AG04450 (cell line): ENCODE measurements at places on chromosomes 4 and X.

- DNase-seq = no peak
Measured at GRCh38 chr4:7680731-7681130, 246.0 kb upstream of the PSAPL1 start.

- DNase-seq = no peak
Measured at GRCh38 chr4:42148425-42148824, 4.0 kb downstream of the BEND4 start.

DNA sequence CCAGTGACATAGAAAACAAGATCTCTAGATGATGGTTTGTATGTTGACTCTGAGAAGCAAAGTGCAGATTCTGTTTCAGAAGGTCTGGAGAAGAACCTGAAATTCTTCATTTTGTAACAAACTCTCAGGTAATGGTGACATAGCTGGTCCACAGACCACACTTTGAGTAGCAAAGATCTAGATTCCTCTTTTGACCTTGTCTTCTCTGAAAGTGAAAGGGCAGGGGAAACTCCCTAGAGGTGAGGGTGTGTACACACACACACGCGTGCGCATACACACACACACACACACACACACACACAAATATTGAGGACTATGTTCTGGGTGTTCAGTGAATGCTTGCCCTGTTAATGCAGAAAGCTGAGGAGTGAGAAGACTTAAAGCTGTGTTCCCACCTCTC lies 110.1 kb downstream of the NHSL2 start:
- no peak for DNase-seq

DNA sequence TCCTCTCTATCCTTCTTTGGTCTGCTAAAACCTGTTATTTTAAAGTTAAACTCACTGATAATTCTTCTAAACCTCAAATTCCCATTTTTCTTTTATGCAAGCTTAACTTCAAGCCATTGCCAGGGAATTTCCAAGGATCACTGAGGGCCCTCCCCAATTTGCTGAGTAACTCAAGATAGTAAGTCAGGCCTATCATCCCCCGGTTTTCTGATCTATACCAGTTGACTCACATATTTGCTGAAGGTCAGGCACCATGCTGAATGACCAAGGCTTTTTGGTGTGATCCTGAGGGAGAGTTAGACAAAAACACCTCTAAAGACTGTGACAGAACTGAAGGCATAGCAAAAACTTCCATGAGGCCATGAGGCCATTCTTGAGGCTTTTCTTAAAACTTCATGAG lies 1301.9 kb downstream of the PCDH7 start:
- DNase-seq = no peak

GRCh38 chrX:110284159-110284558 lies 33.7 kb downstream of the AMMECR1 start:
- peak; percentile 45 for DNase-seq

DNA sequence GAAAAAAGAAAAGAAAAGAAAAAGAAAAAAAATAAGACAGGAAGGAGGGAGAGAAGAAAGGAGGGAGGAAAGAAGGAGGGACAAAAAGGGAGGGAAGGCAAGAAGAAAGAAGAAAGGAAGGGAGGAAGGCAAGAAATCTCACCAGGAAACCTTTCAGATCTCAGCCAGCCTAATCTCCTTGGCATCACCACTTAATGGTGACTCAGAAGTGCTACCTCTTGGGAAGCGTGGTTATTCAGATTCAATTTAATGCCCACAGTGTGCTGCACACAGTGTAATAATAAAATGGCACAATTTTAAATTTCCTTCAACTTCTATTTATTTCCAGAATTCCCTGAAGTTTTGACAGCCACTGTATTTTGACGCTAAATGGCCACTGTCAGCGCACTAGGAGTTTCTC lies 50.3 kb downstream of the DKK2 start:
- DNase-seq = no peak

DNA sequence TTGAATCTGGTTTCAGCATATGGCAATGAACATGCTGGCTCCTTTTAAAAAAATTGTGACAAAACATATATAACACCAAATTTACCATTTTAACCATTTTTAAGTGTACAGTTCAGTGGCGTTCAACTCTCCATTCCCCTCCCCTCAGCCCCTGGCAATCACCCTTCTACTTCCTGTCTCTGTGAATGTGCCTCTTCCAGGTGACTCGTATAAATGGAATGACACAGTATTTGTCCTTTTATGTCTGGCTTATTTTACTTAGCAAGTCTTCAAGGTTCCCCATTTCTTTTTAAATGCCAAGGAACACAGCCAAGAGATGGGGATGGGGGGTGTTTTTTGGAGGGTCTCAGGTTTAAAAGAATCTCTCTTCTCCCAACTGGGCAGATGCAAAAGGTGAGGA lies 35.4 kb upstream of the BCLAF3 start:
- DNase-seq = peak; percentile 1

DNA sequence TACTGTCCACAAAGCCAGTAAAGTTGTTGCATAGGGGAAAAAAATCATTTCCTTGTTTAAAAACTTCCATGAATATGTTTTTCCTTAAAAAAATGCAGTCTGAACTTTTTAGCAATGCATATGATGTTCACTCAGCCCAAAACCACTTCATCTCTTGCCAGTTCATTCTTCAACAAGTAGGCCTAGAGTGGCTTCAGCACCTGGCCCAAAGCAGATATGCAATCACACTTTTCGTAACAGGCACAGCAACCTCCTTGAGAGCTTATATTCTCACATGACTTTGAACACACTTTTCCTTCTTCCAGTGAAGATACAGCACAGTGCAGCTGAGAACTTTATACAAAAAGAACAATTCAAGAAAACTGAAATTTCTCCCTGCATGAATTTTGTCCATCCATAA lies 128.6 kb downstream of the ADAMTS3 start:
- no peak for DNase-seq

DNA sequence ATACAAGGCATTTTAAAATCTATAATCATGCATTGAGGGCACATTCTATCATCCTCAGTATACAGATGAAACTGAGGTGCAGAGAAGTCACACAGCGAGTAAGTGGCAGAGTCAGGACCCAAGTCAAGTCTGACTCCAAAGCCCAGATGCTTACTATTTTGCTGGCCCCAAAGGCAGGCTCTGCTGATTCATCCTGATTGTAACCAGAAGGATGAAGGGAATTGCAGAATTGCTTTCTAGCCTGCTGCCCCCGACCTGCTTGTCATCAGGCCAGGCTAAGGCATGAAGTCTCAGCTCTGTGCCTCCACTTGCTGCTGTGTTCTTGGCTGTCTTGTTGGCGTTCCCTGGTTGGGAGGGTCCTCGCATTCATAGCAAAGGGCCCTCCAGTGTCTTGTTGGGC lies 62.7 kb downstream of the SLC9A6 start:
- DNase-seq = no peak

DNA sequence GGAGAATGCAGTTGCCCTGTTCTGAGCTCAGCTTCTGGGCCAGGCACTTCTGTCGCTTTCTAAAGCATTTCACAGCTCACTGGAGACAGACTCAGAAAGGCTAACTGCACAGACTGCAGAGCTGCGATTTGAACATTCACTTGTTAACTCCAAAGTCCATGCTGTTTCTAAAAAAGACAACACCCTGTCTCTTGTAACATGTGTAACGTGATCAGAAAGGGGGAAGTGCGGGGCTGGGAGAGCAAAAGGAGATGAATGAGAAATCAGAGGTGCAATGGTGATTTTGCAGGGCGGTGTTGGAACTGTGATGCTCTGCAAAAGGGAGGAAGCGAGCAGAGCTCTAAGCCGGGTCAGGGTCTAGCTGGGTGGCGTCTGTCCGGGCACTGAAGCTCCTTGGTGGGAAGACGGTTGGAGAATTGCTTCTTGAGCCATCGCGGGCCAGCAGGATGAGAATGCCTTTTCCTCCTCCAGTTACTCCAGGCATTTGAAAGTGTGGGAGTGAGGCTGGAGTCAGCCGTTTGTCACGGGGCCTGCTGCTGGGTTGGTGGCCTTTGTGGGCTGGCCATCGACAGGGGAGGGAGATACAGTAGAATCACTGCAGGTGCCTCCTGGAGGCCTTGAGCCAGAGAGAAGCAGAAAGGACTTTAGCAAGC lies 20.3 kb downstream of the TBC1D14 start:
- DNase-seq = no peak

GRCh38 chr4:111228874-111229273 lies 606.0 kb upstream of the PITX2 start:
- no peak for DNase-seq

DNA sequence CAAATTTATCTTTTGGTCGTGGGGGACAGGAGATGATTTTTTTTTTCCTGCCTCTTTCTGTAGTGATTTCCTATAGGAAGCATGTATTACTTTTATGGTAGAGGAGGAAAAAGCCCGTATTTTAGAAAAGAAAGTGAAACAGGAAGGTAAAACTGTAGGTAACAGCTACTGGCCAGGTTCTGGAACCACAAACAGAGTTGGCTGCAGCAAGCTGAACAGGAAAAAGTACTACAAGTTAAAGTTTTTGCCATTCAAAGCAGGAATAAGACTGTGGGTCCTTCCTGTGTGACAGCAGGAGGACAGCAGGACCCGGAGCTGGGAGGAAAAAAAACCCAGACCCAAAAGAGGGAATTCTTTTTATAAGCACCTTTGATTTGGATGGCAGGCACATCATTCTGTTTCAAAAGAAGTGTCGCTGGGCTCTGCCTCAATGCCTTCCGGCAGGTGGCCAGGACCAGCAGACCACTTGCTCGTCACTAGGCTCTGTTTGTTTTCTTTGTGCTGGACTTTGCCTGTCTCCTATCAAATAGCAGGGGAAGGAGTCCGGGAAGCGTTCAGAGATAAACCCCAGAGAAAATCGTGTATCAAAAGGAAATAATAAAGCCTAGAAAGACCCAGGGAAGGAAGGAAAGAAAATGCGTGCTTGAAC lies 277.9 kb downstream of the ADGRA3 start:
- no peak for DNase-seq

DNA sequence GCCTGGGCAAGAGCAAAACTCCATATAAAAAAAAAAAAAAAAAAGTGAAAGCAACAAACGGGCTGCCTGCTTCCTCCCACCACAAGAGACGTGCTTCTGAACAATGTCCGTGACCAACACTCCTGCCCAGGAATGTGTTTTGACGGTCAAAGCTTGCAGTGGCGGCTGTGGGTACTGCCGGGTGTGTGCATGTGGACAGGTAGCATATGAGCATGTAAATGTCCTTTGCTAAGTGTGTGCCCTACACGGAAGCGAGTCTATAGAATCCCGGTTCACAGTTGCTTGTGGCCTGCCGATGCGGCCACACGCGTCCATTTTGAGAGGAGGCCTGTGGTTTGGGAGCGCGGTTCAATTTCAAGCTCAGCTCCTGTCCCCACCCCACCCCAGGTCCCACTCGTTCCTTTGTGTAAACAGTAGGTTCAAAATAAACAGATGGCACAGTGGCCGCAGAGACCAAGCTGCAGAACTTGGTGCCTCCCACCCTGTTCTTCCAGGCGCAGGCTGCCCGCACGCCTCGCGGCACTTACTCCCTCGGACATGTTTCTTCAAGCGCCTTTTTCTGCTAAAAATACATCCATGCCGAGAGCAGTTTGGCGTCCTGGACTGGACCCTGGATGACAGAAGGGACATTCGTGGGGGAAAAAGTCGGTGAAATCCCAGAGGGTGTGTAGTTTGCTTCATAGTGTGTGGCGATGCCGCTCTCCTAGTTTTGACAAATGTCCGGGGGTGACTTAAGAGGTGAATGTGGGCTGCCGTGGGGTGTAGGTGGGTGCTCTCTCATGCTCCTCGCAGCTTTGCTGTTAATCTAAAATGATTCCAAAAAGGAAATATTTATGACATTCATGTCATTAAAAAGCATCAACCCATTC lies 11.5 kb upstream of the NKX1-1 start:
- DNase-seq = no peak

GRCh38 chrX:102976793-102977495 lies 39.9 kb downstream of the RAB40AL start:
- DNase-seq = no peak

- DNase-seq = no peak
Measured at GRCh38 chrX:15790769-15791290, 546 bp downstream of the ZRSR2 start.

GRCh38 chr4:151803246-151803645 lies 42.4 kb upstream of the GATB start:
- no peak for DNase-seq

DNA sequence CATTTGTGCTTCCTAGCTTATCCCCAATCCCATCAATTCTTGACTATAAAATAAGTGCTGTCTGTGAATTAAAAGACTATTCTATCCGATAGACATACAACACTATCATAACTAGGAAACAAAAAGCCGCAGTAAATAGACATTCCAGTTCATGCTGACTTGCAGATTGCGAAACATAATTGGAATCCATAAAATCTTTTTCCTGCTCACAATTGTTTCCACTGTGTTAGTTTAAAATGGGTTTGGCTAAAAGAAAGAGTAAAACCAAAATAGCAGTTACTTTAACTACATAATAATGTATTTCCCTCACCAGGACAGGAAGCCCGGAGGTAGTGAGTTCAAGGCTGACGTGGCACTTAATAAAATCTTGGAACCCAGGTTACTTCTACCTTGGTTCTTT lies 17.2 kb downstream of the SMIM31 start:
- DNase-seq = no peak

DNA sequence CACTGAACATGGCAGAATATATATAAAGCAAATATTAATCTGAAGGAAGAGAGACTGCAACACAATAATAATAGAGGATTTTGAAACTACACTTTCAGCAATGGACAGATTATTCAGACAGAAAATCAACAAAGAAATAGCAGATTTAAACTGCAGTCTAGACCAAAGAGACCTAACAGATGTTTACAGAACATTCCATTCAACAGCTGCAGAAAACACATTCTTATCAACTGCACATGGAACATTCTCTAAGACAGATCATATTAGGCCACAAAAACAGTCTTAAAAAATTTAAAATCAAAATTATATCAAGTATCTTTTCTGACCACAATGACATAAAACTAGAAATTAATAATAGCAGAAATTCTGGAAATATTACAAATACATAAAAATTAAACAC lies 27.1 kb downstream of the CENPE start:
- DNase-seq = no peak

DNA sequence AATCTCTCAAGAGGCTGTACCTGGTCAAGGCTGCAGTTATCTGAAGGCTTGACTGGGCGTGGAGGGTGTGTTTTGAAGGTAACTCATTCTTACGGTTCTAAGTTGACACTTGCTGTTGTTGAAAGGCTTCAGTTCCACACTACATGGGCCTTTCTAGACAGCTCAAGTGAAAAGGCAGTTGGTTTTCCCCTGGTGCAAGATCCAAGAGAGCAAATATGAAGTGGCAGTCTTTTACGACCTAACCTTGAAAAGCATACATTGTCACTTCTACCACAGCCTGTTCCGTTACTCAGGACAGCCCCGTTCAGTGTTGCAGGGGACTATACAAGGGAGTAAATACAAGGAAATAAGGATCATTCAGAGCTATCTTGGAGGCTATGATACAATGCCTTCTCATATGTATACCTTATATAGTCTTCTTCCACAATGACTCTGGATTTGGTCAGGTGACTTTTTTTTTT lies 46.2 kb downstream of the PDS5A start:
- no peak for DNase-seq

- DNase-seq = peak; percentile 61
Measured at GRCh38 chr4:141652161-141652778, 15.9 kb downstream of the IL15 start.

DNA sequence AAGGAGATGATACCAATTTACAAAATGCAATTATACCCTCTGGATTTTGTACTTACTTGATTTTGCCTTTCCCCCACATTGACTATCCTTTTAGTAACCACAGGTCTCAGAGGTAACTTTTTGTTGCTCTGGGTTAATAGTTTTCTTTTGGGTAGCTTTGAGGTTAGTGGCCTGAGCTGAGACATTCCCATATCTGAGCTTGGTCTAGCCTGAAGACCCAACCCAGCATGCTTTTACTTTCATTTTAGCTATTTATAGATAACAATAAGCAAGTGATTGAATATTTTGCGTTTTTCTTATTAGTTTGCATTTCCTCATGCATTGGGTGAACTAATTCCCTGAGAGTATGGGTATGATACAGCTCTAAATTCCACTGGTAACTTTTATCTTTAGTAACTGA lies 11.8 kb downstream of the HTN1 start:
- no peak for DNase-seq
